ENCODE measurements at places on chromosomes 4 and X.

DNA sequence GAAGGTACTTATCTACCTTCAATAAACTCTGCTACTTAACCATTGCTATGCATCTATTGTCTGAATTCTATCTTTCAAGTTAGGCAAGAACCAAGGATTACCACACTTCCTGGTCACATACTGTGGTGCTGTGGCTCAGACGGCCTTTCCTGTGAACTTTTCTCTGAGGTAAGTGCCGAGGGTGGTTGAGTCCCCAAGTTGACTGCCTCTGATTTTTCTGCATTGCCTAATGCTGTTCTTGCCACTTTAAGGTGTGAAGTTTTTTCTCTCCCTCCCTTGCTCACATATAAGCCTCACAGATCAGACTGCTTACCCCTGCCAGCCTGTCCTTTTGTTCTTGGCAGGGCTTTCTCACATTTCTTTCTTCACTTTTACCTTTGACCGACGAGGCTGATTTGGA is 348.0 kb upstream of the POU3F4 start:
- no peak for DNase-seq

DNA sequence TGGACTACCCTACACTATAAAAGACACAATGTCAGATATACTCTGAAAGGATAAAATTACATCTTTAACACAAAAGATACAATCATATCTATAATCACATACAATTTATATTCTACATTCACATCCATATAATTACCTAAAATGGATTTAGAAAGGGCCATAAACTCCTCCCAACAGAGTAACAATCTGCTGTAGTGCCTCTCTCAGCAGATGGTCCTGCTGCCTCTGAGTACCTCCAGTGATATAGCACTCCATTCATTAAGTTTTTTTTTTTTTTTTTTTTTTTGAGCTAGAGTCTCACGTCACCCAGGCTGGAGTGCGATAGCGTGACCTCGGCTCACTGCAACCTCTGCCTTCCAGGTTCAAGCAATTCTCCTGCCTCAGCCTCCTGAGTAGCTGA is 7.4 kb downstream of the ANKRD37 start:
- no peak for DNase-seq

- DNase-seq: no peak
These were observed 404.7 kb upstream of the GNPDA2 start for GRCh38 chr4:45131020-45131419.

GRCh38 chr4:155657169-155657568 is 9.5 kb upstream of the GUCY1A1 start:
- DNase-seq: no peak

- no peak for DNase-seq
These were observed 231.9 kb downstream of the STPG2 start for GRCh38 chr4:97911236-97911906.

Data from stimulated activated CD8-positive, alpha-beta memory T cell treated with anti-CD3 and anti-CD28 coated beads, Interleukin-15, amount 100 ng/mL, for 24 hours (primary cell).